ENCODE measurements at places on chromosomes 6 and 20.

DNA sequence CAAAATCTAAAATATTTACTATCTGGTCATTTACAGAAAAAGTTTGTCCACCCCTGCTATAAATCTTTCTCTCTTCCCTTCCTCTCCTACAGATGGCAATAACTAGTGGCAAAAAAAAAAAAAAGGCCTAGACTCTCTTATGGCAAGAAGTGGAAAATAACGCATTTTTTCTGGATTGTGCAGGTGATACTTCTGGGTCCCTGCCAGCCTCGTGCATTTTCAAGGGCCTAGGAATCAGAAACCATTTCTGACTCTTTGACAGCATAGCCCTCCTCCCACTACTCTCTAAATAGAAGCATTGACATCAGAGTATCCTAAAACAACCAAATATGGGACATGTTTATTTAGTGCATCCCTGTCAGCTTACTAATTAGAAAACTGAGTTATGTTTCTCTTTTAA, 251.0 kb downstream of the KHDC1L start:
- DNase-seq: peak; percentile 48

DNA sequence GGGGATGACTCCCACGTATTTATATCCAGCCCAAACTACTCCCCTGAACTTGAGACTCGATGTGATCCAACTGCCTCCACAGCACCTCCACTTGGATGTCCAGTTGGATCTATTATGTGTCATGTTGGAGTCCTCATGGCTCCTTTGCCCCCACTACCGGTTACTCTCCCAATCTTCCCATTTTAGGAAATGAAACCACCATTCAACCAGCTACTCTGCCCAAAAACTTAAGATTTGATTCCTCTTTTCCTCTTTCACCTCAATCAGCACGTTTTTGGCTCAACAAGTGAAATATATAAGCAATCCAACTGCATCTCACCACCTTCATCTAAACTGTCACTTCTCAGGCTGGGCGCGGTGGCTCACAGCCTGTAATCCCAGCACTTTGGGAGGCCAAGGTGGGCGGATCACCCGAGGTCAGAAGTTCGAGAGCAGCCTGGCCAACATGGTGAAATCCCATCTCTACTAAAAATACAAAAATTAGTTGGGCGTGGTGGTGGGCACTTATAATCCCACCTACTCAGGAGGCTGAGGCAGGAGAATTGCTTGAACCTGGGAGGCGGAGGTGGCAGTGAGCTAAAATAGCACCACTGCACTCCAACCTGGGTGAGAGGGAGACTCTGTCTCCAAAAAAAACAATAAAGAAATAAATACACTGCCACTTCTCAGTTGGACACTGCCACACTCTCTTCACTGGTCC, 3.4 kb downstream of the AHCY start:
- DNase-seq: no peak

DNA sequence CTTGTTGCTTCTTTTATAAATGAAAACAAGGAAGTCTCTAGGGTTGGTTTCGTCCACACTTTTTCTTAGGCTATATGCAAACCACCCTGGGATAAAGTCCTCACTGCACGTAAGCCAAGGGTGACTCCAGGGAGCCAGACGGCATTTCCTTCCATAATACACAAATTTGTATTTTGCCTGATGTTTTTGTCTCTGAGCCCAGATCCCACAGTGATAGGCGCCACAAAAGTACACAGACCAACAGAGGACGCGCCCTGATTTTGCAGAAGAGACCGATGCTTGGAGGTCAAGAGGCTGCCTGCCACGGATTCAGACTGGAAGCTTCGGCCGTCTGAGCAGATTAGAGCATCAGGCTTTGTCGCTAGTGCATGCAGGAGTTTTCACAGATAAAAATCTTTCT, 22.8 kb downstream of the FOXQ1 start:
- DNase-seq: no peak

- no peak for DNase-seq
These were observed 93.8 kb upstream of the LY86 start for GRCh38 chr6:6494677-6495076.
